ENCODE measurements at places on chromosomes 5 and 9.

GRCh38 chr9:75975071-75975470 lies 84.6 kb downstream of the PCSK5 start:
- DNase-seq, result no peak

GRCh38 chr5:63743096-63743798 lies 219.0 kb downstream of the HTR1A start:
- no peak for DNase-seq

DNA sequence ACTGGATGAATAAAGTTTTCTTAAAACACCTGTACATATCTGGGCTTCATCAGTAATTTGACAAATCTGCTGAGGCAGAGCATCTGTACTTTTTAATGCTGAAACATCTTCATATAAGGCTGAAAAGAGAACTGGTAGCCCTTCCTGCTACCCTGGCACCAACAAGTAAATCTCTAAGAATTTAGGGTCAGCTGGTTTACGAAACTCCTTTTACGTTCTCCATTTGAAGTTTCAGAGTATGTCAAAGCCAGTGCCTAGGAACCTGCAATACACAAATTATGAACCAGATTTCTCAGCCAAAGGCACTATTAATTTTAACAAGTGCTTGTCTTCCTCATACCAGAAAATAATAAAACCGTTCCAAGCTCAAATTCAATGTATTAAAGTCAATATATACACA lies 3.8 kb downstream of the ZFAND5 start:
- DNase-seq, result no peak

DNA sequence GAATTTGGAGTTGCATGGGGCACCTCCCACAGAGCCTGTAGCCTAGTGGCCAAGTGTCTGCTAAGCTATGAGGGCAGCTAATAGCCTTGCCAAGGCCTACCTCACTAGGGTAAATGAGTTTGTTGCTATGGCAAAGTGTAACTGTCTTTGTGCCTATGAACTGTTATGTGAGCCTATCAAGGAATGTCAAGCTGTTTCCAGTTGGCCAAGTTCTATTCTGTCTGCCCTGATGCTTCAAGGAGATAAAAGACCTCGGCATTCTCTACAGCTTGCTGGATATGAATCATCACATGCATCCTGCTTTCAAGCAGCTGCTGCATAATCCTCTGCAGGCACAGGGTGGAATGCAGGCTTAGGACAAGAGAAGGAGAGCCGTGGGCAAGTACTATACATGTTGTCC lies 69.8 kb upstream of the CCDC112 start:
- DNase-seq, result no peak

DNA sequence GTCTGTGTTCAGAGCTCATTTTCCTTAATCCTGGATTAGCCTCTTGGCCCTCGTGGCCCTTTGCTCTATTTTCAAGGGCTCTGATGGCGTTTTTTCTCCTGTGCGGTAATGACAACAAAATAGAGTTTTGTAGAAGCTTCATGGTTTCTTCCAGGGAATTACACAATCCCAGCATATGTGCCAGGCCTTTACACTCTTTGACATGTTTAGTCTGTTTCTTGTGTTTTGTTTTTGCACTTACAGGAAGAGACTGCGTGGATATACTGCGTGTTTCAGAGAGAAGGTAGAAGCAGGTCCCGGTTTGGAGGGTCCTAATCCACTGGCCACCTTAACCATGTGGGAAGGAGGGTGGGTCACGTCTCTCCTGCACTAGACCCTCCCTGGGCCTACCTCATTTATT lies 400.2 kb upstream of the IRX4 start:
- DNase-seq, result no peak

DNA sequence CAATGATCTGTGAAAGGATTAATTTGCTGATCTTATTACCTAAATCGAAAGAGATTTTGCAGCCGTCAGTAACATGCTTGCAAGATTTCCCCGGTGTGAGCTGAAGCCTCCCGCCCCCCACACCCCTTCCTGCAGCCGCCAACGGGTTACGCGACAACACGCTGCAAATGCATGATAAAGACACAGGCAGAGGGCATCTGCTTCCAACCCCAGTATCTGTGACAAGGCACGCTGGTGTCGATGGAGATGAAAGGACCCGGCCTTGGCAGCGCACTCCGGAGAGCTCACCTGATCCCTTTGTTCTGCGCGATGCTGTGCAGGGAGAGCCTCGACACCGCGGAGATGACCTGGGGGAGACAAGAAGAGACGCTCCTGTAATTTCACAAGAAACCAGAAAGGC lies 122.9 kb upstream of the SARDH start:
- DNase-seq, result no peak

DNA sequence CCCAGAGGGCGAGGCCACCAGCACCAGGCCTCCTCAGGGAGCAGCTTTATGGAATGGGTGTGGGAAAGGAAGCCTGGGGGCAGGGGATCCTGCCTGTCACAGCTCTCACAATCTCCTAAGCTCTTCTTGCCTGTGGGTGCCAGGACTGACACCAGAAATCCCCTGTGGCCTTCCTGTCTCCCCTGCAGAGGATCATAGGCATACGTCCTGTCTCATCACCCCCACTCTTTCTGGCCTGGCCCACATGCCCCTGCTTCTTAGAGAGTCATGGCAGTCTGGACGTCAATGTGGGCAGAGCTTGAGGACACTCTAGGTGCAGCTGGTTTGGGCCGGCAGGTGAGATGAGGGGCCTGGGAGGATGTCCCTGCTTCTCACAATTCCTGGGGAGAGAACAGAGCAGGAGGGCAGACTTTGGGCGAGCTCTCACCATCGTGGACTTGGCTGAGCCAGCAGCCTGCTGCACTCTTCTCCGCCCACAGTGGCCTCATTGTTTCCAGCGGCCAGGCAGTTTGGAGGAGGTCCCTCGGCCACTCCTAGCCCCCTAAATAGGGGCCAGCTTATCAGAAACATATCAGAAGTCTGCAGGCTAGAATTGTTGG lies 67.3 kb upstream of the ZFR start:
- no peak for DNase-seq

DNA sequence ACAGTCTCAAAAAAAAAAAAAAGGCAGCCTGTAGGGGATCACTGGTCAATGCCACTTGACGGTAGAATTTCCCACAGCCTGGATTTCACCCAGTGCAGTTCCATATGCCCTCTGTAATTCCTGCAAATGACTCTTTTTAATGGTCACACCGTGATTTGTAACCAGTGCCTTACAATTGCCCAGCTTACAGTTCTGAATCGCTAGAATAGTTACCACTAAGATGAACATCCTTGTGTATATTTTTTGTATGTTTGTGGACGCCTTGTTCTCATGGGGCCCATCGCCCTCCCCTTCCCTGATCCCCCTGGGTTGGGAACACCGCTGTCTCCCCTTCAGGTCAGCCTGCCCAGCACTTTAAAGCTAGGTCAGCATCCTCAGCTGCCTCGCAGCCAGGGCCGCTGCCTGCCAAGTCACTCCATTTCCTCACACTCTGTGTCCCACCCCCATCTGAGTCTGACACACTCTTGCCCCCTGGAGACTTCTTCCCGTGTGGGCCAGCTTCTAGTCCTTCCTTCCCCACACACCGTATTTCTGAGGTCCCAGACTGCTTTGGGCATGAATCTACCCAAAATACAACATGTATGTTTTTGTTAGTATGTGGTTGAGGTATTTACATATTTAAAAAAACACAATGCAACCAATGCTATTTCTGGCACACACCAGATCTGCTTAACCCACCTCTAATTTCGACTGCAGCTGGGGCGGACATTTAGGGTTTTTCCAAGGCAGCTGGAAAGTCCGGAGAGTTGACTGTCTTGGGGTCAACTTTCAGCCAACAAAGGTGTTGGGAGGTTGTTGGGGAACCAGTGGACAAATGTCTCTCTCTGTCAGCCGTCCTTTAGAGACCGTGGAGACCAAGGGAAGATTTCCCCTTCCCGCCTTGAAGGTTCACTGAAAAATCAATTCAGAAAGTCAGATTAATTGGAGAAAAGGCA lies 120.5 kb upstream of the NEK6 start:
- no peak for DNase-seq

DNA sequence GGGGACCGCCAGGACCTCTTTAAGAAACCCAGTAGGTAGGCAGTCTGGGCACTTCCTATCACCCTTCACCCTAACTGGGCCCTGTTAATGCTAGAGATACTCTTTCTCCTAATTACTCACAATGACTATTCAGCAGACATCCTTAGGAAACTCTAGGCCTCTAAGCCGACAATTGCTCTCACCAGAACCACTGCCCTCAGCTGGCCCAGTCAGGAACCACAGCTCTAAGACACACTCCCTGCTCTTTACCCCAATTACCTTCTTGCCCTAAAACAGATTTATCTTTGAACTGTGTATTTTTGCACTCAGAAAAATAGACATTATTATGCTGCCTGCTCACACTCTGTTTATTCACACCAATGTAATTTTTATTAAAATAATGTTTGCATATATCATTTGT lies 432.6 kb upstream of the SLC30A5 start:
- no peak for DNase-seq

DNA sequence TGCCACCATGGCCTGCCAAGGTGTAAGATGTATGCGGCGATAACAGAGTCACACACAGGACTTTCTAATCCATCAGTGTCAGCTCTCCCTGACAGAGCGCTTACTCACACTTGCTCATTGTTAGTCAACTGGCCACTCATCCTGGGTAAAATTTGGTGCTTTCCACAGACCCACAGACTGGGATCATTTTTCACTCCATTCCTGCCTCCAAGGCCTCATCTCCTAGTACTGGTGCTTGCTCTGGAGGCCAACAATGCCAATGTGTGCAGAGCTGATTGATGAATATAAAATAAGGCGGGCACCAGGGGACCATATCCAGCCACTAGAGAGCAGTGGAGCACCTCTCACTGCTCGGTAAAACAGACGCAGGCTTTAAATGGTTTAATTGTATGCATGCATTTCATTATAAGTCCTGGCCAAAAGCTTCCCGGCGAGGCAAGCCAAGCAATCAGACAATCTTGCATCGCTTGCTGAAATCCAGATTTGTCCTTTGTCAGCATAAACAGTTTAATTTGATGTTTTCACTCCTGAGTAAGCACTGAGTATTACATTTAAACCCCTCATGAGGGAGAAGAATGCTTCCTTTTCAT lies 22.3 kb downstream of the PSMB7 start:
- no peak for DNase-seq

- DNase-seq, result no peak
Observed at GRCh38 chr5:76104027-76104426, 20.8 kb downstream of the SV2C start.

GRCh38 chr5:127563136-127563535 lies 45.7 kb downstream of the PRRC1 start:
- DNase-seq, result no peak
